ENCODE measurements at places on chromosomes 3 and 15. TPM values are rescaled to one million over a fixed set of nuclear protein-coding genes. Genes with fewer than 3 reads are reported as not detected.

DNA sequence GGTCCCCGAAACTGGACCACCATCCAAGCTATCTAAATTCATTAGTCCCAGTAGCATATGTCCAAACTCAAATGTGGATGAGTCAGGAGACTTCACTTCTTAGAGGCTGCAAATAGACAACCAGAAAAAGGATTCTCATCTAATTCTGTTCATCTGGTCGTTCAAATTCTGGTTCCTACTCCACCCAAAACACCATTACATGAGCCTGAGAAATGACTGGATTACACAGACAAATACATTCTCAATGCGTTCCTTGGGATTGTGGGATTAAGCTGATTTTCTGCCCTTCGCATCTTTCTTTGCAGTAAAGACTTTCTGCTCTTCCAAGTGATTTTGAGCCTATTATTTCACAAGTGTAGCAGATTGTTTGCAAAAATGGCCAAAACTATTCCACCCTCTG, 472.3 kb upstream of the PROK2 start:
- H3K4me3 ChIP-seq: no peak overlapping the region
- H3K27ac ChIP-seq: no peak overlapping the region
- H3K4me1 ChIP-seq: peaks cover 46% of the 10 kb centered on the region

Gene TICRR
- not detected for total RNA-seq

DNA sequence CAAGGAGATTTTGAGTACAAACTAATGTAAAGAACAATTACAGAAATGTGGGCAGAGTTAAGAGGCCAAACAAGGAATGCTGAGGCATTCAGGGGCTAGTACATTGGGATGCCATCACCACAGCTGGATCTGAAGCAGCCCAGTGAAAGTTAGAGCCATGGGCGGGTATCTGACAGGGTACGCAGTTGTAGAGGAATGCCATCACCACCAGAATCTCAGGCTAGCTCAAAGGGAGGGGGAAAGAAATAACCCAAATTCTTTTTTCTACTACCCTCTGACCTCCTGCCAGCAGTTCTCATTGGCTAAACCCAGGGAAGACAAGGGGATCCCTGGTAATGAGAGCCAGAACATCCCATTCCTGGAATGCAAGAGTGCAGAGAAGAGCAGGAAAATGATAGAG, 9.0 kb upstream of the TSC22D2 start:
- no peak overlapping the region for H3K27ac ChIP-seq
- no peaks in the 10 kb centered on the region for H3K27me3 ChIP-seq
- no peaks in the 10 kb centered on the region for H3K36me3 ChIP-seq
- H3K4me1 ChIP-seq: no peaks in the 10 kb centered on the region

Gene CAMKV
- total RNA-seq: not detected

GRCh38 chr3:9247361-9247940, 2.0 kb downstream of the SRGAP3 start:
- DNase-seq: no peak
- no peaks in the 10 kb centered on the region for H3K27me3 ChIP-seq
- H3K27ac ChIP-seq: no peak overlapping the region
- H3K4me3 ChIP-seq: no peak overlapping the region
- no peaks in the 10 kb centered on the region for H3K36me3 ChIP-seq
